ENCODE measurements at places on chromosomes 1 and 21.

- DNase-seq: no peak
These were observed 10.5 kb downstream of the MTX1 start for GRCh38 chr1:155218854-155219591.

- no peak for DNase-seq
These were observed 16.4 kb upstream of the C1orf159 start for GRCh38 chr1:1132042-1132950.

DNA sequence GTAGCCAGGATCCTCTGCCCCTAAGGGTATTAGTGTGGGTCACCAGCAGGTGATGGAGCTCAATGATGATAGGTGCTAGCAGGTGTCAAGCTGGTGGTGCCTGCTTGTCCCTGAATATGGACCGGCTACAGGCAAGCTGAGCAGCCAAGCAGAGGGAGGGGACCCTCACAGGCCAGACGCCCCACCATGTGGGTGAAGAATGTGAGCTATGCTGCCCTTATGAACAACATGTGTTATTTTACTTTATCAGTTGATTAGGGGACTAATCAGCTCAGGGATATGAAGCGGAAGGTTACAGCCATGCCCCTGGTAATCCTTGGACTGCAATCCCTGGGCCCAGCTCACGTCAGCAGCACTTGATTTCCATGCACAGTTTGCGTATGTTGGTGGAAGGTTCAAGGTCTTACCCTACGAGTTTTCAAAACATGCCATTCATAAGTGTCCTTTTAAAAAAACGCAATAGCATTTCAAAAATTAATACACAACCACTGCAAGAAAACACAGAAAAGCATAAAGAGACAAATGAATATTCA is 106.0 kb downstream of the CDC7 start:
- no peak for DNase-seq

- DNase-seq: no peak
These were observed 148.7 kb upstream of the LMO4 start for GRCh38 chr1:87179851-87180519.

- DNase-seq: no peak
These were observed 403.4 kb downstream of the MATN1 start for GRCh38 chr1:30319765-30320580.

DNA sequence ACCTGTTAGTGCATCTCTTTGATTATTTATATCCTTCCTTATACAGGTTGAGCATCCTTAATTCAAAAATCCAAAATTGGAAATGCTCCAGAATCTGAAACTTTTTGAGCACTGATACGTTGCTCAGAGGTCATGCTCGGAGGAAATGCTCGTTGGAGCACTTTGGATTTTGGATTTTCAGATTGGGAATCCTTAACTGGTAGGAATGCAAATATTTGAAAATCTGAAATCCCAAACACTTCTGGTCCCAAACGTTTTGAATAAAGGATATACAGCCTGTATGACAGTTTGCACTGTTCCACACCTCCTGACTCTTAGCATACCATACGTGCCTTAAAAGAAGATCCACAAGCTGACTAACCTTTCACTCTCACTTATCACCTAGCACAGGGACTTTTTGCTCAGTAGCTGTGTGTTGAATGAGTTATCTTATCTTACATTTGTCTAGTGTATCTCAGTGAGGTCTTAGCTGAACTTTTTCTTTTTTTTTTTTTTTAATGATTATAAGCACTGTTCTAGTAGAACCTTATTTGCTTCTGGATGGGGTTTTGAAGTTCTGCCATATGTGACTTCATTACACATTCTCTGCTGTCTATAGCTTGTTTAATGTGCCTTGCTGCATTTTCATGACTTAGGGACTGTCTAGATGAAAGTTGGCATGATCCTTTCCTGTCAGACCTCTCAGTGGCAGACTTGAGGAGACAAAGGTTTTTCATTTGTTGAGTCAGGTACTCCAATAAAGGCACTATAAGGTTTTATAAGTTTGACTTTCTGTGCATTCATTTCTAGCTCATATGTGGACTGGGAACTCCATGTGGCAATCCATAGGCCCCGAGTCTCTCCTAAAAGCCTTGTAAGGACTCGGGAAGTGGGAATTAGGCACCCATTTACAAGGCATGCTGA is 21.6 kb downstream of the PTGFRN start:
- no peak for DNase-seq

DNA sequence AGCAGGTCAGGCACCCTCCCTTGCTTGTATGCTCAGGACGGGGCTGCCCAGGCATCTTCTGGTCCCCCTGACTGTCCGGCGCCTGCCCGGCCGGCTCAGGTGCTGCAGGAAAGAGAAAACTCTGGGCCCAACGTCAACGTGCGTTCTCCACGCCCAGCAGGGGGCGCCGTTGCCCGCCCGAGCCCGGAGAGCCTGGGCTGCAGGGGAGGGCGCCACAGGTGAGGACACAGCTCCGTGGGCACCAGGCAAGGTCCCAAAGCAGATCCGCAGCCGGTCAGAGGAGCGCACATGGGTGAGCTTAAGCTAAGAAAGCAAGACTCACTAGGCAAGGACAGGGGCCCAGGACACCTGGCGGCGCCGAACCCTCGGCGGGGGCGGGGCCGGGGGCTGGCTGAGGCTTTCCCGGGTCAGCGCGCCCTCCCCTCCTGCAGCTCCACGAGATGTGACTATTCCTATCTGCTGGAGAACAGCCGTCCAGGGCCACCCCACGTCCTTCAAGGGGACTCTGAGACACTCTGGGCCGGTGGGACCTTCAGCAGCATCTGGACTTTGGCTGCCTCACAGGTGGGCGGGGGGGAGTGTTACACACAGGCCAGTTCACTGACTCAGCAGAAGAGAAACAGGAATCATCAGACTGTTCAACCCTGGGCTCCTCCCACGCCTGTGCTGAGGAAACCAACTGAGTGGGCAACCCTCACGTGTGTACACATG is 29.3 kb downstream of the KRTAP10-1 start:
- peak; percentile 81 for DNase-seq

- DNase-seq: no peak
These were observed 12.6 kb downstream of the CREG1 start for GRCh38 chr1:167541003-167541402.

GRCh38 chr21:41602531-41602930 is 94.6 kb upstream of the TMPRSS2 start:
- DNase-seq: no peak

GRCh38 chr1:32071758-32072621 is 749 bp upstream of the TMEM39B start:
- no peak for DNase-seq

DNA sequence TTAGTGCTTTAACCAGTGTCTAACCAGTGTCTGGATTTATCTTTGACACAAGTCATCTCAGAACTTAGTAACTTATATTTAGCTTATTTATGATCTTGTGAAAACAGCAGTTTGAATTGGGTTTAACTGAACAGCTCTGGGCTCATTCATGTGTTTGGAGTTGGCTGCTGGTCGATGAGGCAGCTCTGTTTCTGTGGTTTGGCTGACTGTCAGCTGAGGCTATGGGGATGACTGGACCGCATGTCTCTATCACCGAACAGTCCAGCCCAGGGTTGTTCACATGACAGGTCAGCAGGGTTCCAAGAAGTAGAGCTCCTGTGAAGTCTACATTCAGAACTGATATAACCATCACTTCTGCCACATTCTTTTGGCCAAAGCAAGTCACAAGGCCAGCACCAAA is 29.1 kb upstream of the C21orf91 start:
- DNase-seq: no peak

GRCh38 chr21:45554477-45555175 is 12.4 kb upstream of the SLC19A1 start:
- peak; percentile 88 for DNase-seq

DNA sequence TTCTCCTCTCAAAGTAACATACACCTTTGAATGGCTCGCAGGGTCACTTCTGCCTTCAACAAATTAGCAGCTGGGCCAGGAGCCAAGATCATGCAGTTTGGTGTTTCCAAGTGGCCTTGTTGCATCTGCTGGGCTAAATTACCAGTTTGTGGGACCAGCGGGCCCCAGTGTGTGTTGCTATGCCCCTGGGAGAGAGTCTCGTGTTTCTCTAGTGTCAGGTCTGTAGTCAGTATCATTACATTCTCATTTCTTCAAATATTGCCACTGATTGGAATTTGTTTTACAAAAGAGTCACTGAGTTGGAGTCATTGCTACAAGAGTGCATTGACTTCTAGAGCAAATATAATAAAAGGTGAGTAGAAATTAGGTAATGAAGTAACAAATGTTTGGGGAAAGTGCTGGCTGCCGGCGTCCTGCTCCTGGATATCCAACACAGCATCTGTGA is 35.5 kb downstream of the RHOU start:
- no peak for DNase-seq

- DNase-seq: no peak
These were observed 5.1 kb upstream of the S100A10 start for GRCh38 chr1:151998611-151999362.

- DNase-seq: no peak
These were observed 27.3 kb upstream of the BCAR3 start for GRCh38 chr1:93708734-93709481.

DNA sequence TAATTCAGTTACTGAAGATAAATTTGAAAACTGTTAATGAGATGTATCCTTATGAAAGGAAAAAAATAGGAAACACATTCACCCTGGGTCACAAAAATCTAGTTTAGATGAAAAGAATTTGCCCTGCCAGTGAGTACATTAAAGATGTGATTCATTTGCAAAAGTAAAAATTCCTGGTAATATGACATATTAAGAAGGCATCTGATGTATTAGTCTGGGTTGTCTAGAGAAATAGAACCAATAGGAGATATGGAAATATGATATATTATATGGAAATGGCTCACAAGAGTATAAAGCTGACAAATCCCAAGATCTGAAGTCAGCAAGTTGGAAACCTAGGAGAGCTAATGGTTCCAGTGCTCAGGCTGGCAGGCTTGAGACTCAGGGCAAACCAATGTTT is 153.8 kb downstream of the MRPL39 start:
- no peak for DNase-seq

GRCh38 chr1:208737161-208737560 is 493.0 kb upstream of the PLXNA2 start:
- no peak for DNase-seq

DNA sequence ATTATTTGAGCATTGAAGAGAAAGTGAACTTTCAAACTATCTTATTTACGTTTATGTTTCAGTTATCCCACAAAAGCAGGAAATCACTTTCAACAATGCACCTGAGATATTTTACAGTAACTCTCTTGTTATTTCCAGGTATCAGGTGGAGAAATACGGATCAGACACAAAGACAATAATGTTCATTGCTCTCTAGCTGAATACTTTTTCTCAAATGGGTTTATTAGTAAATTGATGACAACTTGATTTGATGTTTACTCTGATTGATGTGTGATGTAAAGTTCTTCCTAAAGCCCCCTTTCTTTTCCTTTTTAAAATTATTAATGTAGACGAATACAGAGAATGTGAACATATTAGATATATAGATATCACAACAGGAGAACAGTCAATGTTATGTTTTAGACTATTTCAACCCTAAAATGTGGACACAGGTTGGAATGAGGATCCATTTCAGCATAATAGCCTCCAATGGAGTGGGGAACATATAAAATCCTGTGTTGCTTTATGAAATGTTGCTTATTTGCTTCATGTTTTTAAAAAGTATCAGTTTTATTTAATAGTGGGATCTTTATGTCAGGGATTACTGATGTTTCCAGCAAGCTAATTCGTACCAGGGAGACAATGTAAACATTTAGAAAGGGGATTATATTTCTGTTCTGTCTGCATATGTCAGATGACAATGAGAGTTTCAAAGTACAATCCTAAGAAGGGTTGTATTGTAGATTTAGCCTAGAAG is 1522.3 kb upstream of the TPTE start:
- no peak for DNase-seq

GRCh38 chr21:26366781-26367180 is 196.2 kb upstream of the APP start:
- DNase-seq: no peak

- no peak for DNase-seq
These were observed 9.6 kb downstream of the FMO5 start for GRCh38 chr1:147215540-147215916.

DNA sequence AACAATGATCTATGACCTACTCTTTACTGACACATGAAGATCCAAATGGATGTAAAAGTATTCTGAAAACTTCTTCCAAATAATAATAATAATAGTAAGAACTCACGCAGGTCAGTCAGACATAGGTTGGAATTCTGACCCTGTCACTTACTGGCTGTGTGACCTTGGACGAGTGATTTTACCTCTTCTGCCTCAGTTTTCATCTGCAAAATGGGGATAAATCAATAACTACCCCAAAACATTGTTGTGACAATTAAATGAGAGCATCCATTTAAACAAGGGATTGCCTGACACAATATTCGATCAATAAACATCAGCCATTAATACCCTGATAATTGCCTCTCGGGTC is 556 bp downstream of the MECR start:
- DNase-seq: no peak

DNA sequence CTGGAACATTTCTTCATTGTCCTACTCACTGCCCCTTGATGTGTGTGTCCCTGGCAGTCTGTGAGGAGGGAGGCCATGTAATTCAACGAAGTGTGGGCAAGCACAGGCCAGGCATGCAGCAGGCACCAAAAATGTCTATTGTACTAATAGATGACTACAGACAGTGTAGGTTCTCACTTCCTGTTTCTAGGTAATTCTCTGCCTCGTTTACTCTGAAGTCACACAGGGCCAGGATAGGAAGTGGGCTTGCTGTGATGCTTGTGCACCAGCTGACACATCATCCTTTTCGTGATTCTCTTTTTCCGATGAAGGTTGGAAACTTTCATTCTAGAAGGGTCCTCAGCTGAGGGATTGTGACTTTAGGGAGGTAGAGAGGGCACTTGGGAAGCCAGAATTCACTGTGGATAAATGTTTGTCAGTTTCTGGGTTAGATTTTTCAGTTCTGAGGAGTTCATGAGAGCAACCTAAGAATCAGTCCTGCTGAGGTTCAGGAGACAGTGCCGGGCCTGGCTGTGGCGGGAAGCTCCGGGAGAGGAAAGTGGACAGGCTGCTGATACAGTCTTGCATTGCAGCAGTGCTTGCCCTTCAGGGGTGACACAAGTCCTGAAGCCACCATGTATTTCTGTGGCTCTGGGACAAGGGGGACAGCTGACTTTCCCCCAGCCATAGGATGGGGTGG is 4.3 kb upstream of the CSF1 start:
- DNase-seq: no peak

- no peak for DNase-seq
These were observed 21.8 kb downstream of the TRPM2 start for GRCh38 chr21:44375281-44375651.

DNA sequence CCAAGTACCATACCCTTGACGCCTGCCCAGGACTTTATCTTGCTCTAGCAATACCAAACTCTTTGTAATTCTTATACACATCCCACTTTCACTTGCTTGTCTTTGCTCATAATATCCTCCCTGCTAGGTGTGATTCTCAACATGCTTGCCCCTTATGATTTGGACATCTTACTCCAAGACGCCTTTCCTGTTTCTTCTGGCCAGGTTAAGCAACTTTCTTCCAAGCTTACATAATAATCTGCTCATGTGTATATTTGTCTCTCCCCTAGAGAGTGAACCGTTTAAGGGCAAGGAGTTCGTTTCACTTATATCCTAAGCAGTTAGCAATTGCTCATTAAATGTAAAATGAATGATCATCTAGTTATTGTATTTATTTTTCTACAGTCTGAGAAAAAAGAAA is 21.8 kb downstream of the CRYZL1 start:
- no peak for DNase-seq

Data from progenitor cell of endocrine pancreas (in vitro differentiated cells).